ENCODE measurements at places on chromosomes 1 and 21.

GRCh38 chr21:15421947-15422346, 307.8 kb upstream of the USP25 start:
- no peak for DNase-seq
- H3K4me3 ChIP-seq = no peak overlapping the region
- no peaks in the 10 kb centered on the region for H3K27me3 ChIP-seq
- no peaks in the 10 kb centered on the region for H3K36me3 ChIP-seq
- H3K4me1 ChIP-seq = peaks cover 32% of the 10 kb centered on the region
- no peak overlapping the region for H3K27ac ChIP-seq

GRCh38 chr1:76083189-76083588, 8.6 kb downstream of the ST6GALNAC3 start:
- H3K4me1 ChIP-seq = no peaks in the 10 kb centered on the region
- no peak overlapping the region for H3K4me3 ChIP-seq
- H3K27me3 ChIP-seq = peaks cover 4% of the 10 kb centered on the region

- no peak overlapping the region for H3K4me3 ChIP-seq
- no peak overlapping the region for H3K27ac ChIP-seq
- no peak for DNase-seq
- no peaks in the 10 kb centered on the region for H3K36me3 ChIP-seq
- H3K4me1 ChIP-seq = peaks cover 6% of the 10 kb centered on the region
Observed at GRCh38 chr1:232709386-232709785, 79.5 kb upstream of the SIPA1L2 start.

DNA sequence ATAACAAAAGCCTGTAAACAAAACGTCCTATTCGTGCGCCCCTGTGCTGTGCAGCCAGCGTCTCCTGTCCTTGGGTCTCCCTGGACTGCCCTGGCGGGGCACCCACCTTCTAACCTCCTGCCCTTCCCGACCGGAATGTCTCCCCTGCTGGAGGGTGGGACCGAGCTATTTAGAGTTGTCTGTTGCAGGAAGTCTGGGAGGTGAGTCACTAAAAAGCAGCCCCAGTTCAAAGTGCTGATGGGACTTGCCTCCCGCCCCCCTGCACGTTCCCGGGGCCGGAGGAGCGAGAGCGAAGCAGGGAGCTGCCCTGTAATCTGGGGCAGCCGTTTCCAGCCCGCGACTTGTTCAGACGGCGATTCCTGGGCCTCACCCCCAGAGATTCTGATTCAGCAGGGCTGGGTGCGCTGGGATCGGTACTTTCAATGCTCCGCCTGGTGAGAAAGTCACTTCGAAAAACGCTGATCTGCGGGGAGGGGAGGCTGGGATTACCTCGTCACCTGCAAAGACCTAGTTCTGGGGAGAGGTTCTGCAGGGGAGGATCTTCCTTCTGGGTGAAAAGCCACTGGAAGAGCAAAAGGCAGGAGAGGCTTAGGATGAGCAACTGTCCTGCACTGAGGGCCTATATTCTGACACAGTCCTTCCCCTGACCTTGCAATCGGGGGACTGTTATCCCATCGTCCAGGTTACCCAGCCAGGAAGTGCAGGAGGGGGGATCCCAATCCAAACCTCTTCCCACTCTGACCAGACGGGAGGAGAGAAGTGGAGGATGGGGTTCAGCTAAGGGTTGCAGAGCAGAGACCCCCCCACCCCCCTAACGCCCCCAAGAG, 1.2 kb upstream of the DHRS3 start:
- peaks cover 12% of the 10 kb centered on the region for H3K36me3 ChIP-seq
- peaks cover 42% of the 10 kb centered on the region for H3K4me1 ChIP-seq
- peak overlapping the region; percentile 95 for H3K4me3 ChIP-seq
- peak overlapping the region; percentile 92 for H3K27ac ChIP-seq
- DNase-seq = peak; percentile 88
- H3K27me3 ChIP-seq = no peaks in the 10 kb centered on the region

DNA sequence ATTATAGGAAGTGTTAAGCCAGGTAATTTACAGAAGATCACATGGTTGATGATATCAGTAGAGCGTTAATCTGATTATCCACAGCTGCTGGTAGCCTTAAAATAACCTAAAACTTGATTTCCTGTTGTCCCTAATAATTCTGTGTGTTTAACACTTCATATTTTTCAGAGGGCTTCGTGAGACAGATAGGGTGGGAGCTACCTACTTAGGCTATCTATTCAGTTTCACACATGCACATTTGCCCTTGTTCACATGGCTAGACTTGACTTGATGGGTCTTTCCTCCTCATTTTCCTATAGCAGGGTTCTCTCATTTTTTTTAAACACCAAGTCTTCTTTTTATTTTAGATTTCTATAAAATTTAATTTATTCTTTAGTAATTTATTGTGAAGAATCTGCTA, 11.0 kb downstream of the BACH1 start:
- peaks cover 62% of the 10 kb centered on the region for H3K4me1 ChIP-seq

Measured in activated CD4-positive, alpha-beta memory T cell treated with anti-CD3 and anti-CD28 coated beads for 36 hours (primary cell).